Bronchial smooth muscle cell (primary cell): ENCODE measurements at places on chromosomes 2 and 18. TPM values are rescaled to one million over a fixed set of nuclear protein-coding genes. Genes with fewer than 3 reads are reported as not detected.

The RTP5 gene
- total RNA-seq = not detected in 2 replicates

The KCNG2 gene
- total RNA-seq = 0.32 and 1.9 TPM in 2 replicates

The PLGLB2 gene
- 0.63 and 0.77 TPM in 2 replicates for total RNA-seq

The UGT1A9 gene
- not detected in 2 replicates for total RNA-seq

The SLC16A14 gene
- 1.7 and 6.1 TPM in 2 replicates for total RNA-seq

The CTNNA2 gene
- total RNA-seq = not detected in 2 replicates

The MYL12A gene
- total RNA-seq = 728 and 754 TPM in 2 replicates

The STK16 gene
- total RNA-seq = 27.7 and 47.0 TPM in 2 replicates

The HOXD13 gene
- not detected in 2 replicates for total RNA-seq

The SCN3A gene
- 0.17 and 0.47 TPM in 2 replicates for total RNA-seq

The STPG4 gene
- total RNA-seq = 0.16 TPM in 1 of 2 replicates, not detected in the other

The RAX gene
- total RNA-seq = not detected in 2 replicates

The C1GALT1C1L gene
- total RNA-seq = 0.34 and 0.79 TPM in 2 replicates
